ENCODE measurements at places on chromosomes 12 and 14.
A peak's percentile ranks its signal among the peaks of the same experiment; 100 is the strongest.

- no peak for DNase-seq
Measured at GRCh38 chr14:39319381-39319780, 85.7 kb downstream of the MIA2 start.

DNA sequence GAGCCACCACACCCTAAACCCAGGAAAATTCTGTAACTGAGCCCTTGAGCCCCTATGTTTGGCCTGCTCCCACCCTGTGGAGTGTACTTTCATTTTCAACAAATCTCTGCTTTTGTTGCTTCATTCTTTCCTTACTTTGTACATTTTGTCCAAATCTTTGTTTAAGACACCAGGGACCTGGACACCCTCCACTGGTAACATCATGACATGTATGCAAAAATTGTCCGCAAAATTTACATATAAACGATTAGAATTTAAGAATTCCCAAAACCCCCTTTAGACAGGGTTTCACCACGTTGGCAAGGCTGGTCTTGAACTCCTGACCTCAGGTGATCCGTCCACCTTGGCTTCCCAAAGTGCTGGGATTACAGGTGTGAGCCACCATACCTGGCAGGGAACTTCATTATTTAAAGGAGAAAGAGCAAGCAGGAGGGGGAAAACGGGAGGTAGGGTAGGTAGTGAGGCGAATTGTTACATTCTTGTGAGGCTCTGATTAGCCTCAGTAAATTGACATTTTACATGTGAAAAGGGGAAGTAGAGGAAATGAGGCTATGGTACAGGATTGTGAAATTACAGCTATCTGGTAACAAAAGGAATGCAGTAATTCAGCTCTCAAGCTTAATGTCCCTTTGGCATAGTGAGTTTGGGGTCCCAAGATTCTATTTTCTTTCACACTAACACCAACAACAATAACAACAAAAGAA, 27.6 kb downstream of the TUBA1A start:
- no peak for DNase-seq

GRCh38 chr12:91778091-91778832, 367.4 kb downstream of the BTG1 start:
- no peak for DNase-seq

GRCh38 chr12:101076921-101077320, 133.1 kb downstream of the SLC5A8 start:
- DNase-seq, result no peak

GRCh38 chr14:73738518-73739173, 24.5 kb upstream of the PNMA1 start:
- no peak for DNase-seq

GRCh38 chr14:36515896-36516718, 3.9 kb downstream of the NKX2-1 start:
- no peak for DNase-seq

DNA sequence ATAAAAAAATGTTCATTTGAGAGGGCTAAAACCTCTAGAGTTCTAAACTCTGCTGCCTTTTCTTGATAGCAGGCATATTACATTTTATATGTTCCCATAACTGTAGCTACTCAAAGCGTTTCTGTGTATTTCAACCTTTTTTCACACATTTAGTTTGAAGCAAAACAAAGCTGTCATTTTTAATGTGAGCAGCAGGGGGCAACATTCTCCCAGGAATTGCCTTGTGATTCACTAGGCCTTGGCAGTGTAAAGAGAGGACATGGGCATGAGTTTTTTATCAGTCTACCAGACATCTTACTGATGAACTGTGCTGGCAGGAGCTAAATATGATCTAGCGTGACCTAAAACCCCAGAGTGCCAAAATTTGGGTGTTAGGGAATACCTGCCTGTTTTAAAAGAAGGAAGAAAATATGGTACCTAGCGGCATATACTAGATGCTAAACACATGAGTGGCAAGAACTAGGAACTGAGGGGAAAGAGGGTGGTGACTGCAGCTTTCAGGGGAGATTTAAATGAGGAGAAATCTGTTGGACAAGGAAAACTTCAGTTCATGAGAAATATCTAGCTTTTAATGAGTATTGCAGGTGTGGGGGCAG, 65.3 kb downstream of the IFT43 start:
- DNase-seq, result peak; percentile 60

DNA sequence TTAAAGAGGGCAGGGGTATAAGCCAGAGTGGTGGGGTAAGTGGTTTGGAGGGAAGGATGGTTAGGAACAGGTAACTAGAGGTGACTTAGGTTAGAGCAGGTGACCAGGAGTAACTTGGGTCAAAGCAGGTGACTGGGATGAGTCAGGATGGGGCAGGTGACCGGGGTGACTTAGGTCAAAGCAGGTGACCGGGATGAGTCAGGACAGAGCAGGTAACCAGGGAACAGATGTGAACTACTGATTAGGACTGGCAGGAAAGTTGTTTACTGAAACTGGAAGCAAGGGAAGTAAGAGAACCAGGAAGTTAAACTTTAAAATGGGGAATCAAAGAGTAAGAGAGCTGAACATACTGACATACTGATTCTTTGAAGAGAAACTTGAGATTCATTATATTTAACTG, 57.4 kb downstream of the FSCB start:
- DNase-seq, result no peak

- DNase-seq, result peak; percentile 68
Measured at GRCh38 chr12:122064025-122064777, 14.4 kb upstream of the MLXIP start.
